NCI-H1436 treated with DMSO at 0.1 percent for 48 hours (cell line): ENCODE measurements at places on chromosomes 5 and 9.

GRCh38 chr5:54361691-54362411 lies 51.5 kb upstream of the ARL15 start:
- no peak for DNase-seq

DNA sequence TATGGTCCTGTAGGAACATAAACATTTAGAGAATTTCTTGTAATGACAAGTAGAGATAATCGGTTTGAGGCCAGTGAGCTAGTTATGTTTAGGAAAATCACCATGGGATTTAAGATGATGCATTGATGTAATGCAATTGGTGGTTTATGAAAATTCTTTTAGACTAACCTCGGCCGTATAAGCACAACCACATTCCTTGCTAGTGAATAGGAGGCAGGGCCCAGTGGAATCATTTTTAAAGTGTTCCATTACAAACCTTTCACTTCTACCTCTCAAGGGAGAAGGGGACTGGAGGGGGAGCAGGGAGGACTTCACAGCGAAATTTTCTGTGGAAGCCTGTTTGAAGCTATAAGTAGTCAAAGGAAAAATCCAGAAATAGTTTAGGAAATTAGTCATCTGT lies 71.8 kb upstream of the NFIL3 start:
- no peak for DNase-seq

GRCh38 chr5:4232084-4232483 lies 636.5 kb downstream of the IRX1 start:
- no peak for DNase-seq

DNA sequence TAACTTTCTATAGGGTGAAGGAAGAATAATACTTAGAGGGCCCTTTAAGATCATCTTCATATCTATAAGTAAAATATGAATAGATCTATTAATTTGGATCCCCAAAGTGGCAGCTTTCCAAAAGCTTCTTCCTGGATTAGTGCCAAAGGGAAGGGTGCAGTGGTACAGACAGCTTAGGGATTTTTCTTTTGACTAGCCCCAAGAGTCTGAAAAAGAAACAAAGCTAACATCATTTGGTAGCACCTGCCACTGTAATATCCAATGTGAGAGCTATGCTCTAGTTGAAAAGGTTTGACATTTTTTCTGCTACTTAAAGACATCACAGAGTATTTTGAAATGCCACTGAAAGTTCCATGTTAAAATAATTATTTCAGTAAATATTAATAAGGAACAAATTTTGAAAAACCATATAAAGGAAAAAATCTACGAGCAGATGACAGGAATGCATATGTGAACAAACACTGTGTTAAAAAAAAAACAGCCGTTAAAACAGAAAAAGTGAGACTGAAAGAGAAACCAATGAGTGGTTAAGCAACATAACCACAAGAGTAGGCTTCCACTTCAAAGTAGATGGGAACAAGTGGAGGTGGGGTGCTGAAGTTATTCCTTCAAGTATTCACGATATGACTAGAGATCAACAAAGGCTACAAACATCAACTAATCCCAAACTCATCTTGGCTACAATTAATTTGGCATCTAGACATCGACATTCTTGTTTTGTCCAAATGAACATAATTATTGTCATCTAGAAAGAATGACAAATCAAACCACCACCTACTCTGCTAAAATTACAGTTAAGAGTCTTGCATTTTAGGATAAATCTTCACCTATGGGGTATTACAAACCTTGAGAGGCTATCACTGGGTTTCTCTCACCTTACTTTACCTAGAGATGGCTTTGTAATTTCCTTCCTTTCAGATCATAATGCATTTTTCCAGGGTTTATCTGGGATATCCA lies 137.5 kb downstream of the CPLANE1 start:
- no peak for DNase-seq

DNA sequence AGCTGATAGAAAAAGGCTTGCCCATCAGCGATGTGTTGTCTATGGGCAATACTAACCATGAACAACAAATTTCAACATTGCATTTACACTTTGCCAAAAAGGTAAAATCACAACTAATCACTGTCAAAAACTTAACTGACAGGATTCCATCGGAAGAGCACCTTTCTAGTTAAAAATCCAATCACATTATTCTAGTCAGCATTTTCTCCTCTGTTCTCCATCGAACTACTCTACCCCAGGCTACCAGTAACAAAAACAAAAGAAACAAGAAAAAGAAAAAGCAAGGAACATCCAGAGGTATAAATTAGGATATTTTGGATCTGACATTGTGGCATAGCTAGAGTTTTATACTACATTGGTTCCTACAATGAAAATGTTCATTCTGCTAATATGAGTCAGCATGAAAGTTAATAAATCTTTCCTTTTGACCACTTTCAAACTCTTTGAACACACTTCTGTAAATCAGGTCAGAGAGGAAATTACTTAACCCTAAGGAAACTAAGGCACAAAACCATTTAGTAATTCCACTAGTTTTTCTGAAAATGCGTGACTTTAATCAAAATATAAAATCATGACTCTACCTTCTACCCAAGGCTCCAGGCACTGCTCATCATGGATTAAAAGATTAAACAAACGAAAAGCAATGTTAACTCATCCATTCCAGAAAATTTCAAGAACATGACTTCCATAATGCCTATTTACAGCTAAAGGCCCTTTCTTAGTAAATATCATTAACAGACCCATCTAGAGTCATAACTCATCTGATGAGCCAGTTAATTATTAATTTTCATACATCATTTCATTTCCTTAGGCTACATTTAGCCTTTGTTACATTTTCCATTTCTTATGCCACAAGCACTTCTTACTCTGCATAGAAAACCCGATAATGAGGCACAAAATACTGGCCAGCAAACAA lies 10.2 kb downstream of the GLIS3 start:
- no peak for DNase-seq

DNA sequence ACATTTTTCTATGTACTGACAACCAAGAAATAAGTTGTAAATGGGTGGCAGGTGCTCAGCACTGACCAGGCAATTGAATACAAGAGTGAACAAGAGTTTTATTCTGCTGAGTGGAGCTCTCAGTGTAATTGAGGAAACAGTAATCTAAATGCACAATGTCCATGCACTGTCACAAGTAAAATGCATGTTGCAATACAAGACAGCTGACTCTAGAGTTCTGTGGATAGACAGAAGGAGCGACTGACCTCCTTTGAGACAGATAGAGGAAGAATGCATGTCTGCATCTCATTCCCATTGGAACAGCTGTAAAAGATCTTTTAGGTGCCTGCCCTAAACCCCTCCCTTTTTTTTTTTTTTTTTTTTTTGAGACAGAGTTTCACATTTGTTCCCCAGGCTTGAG lies 299.0 kb downstream of the FBXL7 start:
- no peak for DNase-seq

- no peak for DNase-seq
These were observed 58.7 kb upstream of the RGMB start for GRCh38 chr5:98714710-98715288.

DNA sequence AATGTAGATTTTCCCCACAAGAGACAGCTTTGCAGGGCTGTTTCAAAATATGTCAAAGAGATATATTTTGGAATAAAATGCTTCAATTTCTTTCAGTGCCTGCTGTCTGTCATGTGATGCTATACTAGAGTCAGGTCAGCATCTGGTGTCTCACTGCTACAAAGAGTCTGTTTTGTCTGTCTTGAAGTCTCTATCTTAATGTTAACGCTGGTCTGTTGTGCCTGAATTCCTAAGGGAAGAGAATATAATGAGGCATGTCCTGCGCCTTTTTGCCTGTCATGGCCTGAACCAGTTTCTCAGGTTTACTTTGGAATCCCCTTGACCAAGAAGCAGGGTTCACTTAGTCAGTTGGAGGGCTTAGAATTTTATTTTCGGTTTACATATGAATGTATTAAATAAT lies 176.4 kb downstream of the PDZD2 start:
- DNase-seq, result no peak

DNA sequence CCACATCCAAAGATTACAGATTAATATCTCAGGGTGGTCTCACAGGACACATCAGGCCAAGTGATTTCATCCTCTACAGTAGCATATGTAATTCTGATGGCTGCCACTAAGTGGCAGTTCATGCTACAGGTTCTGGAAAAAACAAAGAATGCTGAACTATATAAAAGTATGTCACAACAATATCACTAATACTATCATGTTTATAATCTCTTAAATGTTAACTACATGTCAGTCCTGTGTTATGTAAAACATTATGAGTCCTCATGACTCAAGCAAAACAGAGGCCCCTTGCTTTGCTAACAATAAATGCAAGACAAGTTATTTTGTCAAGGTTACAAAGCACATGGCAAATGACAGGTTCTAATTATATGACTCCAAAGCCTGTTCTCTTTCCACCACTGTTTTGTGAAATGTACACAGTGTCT lies 233.2 kb downstream of the FBXL17 start:
- no peak for DNase-seq

GRCh38 chr9:137070201-137070905 lies at the start of gene SAPCD2:
SAPCD2 (minus strand) TSS chr9:137070557; CDS start chr9:137070460, 97 bp downstream.
- DNase-seq, result peak; percentile 74
